Activated B cell treated with CpG ODN at 0.5 μM for 24 hours (primary cell): ENCODE measurements at places on chromosomes 5 and 9.
A peak's percentile ranks its signal among the peaks of the same experiment; 100 is the strongest.

GRCh38 chr5:142640316-142641005 is 45.4 kb downstream of the FGF1 start:
- H3K27me3 ChIP-seq = peaks cover 22% of the 10 kb centered on the region
- no peak overlapping the region for H3K4me3 ChIP-seq
- no peak overlapping the region for H3K27ac ChIP-seq

DNA sequence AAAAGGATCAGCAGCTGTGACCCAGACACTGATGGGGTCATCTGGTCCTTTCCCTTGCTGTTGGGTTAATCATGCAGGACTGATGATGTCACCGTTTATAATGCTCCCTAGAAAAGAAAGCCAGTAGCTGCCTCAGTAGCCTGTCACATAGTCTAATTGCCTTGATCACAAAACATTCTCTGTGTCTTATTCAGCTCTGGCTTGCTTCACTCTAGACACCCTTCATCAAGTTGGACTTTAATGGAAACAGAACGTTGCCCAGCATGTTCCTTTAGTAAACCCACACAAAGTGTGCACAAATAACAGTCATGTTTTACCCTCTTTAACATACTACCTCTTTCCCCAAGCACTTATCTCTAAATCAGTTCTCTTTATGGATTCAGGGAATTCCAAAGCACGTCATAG is 170.8 kb downstream of the SGCD start:
- H3K27me3 ChIP-seq = no peaks in the 10 kb centered on the region
- no peak for DNase-seq
- H3K4me1 ChIP-seq = no peaks in the 10 kb centered on the region
- H3K4me3 ChIP-seq = no peak overlapping the region
- H3K27ac ChIP-seq = no peak overlapping the region
- no peaks in the 10 kb centered on the region for H3K36me3 ChIP-seq

- H3K27me3 ChIP-seq = peaks cover 7% of the 10 kb centered on the region
- H3K4me1 ChIP-seq = peaks cover 22% of the 10 kb centered on the region
- DNase-seq = no peak
- no peaks in the 10 kb centered on the region for H3K36me3 ChIP-seq
Measured at GRCh38 chr9:77935974-77936373, 95.6 kb downstream of the GNAQ start.

- H3K4me1 ChIP-seq = peaks cover 24% of the 10 kb centered on the region
- no peak overlapping the region for H3K27ac ChIP-seq
- no peak overlapping the region for H3K4me3 ChIP-seq
- DNase-seq = no peak
- H3K36me3 ChIP-seq = peaks cover 73% of the 10 kb centered on the region
- H3K27me3 ChIP-seq = no peaks in the 10 kb centered on the region
Measured at GRCh38 chr9:7146582-7146981, 388.8 kb downstream of the KDM4C start.

GRCh38 chr5:154368041-154368800 is 77.6 kb upstream of the SAP30L start:
- no peaks in the 10 kb centered on the region for H3K4me1 ChIP-seq
- peaks cover 52% of the 10 kb centered on the region for H3K36me3 ChIP-seq
- no peaks in the 10 kb centered on the region for H3K27me3 ChIP-seq

GRCh38 chr5:38046103-38046502 is 206.3 kb upstream of the GDNF start:
- H3K27ac ChIP-seq = no peak overlapping the region
- H3K36me3 ChIP-seq = no peaks in the 10 kb centered on the region
- no peak for DNase-seq
- H3K27me3 ChIP-seq = no peaks in the 10 kb centered on the region
- H3K4me3 ChIP-seq = no peak overlapping the region

GRCh38 chr9:131809941-131810344 is 70.1 kb upstream of the RAPGEF1 start:
- no peak overlapping the region for H3K27ac ChIP-seq
- no peak overlapping the region for H3K4me3 ChIP-seq
- no peak for DNase-seq

DNA sequence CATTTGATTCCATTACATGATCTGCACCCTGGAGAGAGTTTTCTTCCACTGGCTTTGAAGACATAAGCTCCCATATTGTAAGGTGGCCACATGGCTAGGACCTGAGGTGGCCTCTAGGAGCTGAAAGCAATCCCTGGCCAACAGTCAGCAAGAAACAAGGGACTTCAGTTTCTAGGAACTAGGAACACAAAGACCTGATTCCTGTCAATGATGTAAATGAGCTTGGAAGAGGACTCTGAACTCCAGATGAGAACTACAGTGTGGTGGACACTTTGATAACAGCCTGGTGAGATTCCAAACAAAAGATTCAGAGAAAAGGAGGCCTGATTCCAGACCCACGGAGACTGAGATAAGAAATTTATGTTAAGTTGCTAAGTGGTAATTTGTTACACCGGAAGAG is 129.0 kb downstream of the MCTP1 start:
- H3K27me3 ChIP-seq = no peaks in the 10 kb centered on the region
- DNase-seq = no peak
- no peaks in the 10 kb centered on the region for H3K36me3 ChIP-seq
- peaks cover 3% of the 10 kb centered on the region for H3K4me1 ChIP-seq
- no peak overlapping the region for H3K27ac ChIP-seq

GRCh38 chr9:118330191-118330986 is 626.2 kb downstream of the TLR4 start:
- no peak overlapping the region for H3K27ac ChIP-seq
- H3K36me3 ChIP-seq = no peaks in the 10 kb centered on the region
- H3K27me3 ChIP-seq = no peaks in the 10 kb centered on the region
- H3K4me3 ChIP-seq = no peak overlapping the region
- no peak for DNase-seq

DNA sequence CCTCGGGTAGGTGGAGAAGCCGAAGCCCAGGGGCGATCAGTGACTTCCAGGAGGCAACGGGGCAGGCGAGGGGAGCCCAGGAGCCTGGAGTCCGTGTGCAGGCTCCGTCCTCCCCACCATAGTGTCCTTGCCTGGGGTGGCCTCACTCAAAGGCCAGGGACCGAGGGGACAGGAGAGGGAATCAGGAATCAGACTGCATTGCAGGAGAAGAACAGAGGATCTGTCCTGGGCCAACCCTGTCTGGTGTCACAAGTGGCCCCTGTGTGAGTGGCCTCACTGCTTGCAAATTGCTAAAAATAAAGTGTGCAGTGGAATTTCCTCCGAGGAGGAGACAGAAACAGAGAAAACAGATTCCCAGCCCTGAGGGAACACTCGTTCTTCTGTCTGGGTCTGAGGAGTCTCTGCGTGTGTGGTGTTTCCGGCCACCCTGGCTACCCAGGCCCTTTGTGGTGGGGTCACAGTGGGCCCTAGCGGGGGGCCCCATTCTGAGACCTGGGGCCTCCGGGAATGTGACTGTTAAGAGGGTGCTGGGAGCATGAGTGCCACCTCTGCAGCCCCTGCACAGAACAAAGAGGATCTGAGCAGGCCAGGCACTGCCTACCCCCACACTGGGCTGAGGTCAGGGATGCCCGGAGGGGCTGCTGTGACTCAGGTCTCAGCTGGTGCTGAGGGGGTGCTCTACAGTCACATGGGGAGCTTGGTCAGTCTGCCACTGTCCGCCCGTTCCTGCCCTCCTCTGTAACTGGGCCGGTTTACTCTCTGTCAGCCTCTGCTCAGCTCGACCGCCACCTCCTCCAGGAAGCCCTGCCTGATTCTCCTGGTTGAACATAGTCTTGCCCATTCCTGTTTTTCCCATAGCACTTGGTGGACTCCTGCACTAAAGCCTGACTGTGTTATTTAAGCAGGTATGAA is 7.4 kb downstream of the TRAF1 start:
- peaks cover 91% of the 10 kb centered on the region for H3K36me3 ChIP-seq
- no peak for DNase-seq
- H3K27ac ChIP-seq = peak overlapping the region; percentile 99
- H3K4me3 ChIP-seq = peak overlapping the region; percentile 87
- H3K27me3 ChIP-seq = no peaks in the 10 kb centered on the region

GRCh38 chr5:58148254-58148775 is 311.6 kb downstream of the PLK2 start:
- no peak overlapping the region for H3K27ac ChIP-seq
- no peaks in the 10 kb centered on the region for H3K27me3 ChIP-seq
- no peaks in the 10 kb centered on the region for H3K4me1 ChIP-seq
- no peaks in the 10 kb centered on the region for H3K36me3 ChIP-seq
- no peak for DNase-seq

DNA sequence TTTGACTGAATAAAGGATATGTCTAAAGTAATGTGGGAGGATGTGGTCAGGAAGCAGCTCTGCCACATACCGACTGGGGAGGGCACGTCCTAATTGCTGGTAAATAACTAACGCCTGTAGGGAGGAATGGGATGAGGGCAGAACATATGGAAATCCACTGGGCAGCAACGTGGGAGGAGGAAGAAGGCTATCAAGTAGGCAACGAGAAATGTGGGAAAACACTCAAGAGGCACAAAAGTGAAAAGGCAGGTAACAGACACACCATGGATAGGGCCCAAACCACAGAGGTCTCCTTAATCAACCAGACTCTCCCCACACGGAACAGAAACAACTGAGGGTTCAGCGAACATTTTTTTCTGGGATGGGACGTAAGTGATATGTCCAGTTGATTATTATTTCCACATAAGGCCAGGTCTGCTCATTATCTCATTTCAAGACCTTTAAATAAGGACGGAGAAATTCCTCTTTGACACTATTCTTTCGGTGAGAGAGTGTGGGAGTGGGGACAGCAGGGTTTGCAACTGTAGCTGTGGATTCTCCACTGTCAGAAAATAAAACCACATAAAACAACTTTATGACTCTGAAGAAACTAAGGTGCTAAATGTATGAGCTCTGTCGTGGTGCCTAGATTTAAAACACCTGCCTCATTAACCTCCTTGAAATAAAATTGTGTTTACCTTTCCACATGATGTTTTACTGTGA is 17.0 kb downstream of the IARS1 start:
- H3K4me1 ChIP-seq = no peaks in the 10 kb centered on the region
- no peak overlapping the region for H3K4me3 ChIP-seq
- H3K27ac ChIP-seq = no peak overlapping the region
- no peaks in the 10 kb centered on the region for H3K27me3 ChIP-seq
- DNase-seq = no peak

- no peak overlapping the region for H3K4me3 ChIP-seq
- peaks cover 2% of the 10 kb centered on the region for H3K27me3 ChIP-seq
- no peak overlapping the region for H3K27ac ChIP-seq
- H3K4me1 ChIP-seq = no peaks in the 10 kb centered on the region
- no peaks in the 10 kb centered on the region for H3K36me3 ChIP-seq
- DNase-seq = no peak
Measured at GRCh38 chr5:38757451-38758245, 88.2 kb upstream of the OSMR start.

DNA sequence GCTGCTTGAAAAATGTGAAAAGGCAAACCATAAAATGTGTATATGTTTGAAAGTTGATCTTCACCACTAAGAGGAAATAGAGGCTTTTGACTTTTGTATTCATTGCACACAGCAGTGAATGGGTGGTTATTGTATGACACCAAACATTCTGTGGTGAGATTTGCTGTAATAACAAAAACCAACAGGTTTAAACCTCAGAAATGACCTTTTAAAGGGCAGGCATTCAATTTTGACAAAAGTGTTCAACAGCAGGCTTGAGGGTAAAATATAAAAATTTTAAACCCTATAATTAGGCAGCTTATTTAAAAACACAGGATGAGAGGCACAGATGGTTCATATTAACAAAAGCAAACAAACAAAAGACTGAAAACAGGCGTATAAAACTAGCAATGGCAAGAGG is 128.1 kb upstream of the NUDT12 start:
- no peaks in the 10 kb centered on the region for H3K27me3 ChIP-seq
- no peak overlapping the region for H3K27ac ChIP-seq
- no peaks in the 10 kb centered on the region for H3K36me3 ChIP-seq
- DNase-seq = no peak
- H3K4me1 ChIP-seq = no peaks in the 10 kb centered on the region

- no peak for DNase-seq
- peaks cover 3% of the 10 kb centered on the region for H3K27me3 ChIP-seq
- no peak overlapping the region for H3K27ac ChIP-seq
- no peaks in the 10 kb centered on the region for H3K4me1 ChIP-seq
Measured at GRCh38 chr5:107541400-107541799, 129.3 kb downstream of the EFNA5 start.

DNA sequence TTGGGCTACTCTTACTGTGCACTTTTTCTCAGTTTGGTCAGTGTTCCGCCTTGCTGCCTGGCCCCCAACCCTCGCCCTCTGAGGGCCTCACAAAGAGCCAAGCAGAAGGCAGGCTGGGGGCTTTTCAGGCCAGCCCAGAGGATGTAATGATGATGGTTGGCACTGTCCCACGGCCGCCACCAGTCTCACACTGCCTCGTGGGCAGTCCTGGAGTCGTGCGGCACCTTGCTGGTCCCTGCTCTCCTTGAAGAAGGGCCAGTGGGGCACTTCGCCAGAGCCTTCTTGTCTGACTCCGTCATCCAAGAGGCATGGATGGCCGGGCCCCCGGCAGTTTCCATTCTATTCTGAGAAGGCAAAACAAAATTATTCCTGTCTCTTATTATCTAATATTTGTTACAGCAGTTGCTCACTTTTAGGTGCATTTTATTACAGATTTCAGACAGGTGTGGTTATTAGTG is 21.0 kb downstream of the TENT4A start:
- peaks cover 84% of the 10 kb centered on the region for H3K4me1 ChIP-seq
- DNase-seq = no peak
- H3K36me3 ChIP-seq = peaks cover 39% of the 10 kb centered on the region
- peak overlapping the region; percentile 83 for H3K27ac ChIP-seq
- no peaks in the 10 kb centered on the region for H3K27me3 ChIP-seq

DNA sequence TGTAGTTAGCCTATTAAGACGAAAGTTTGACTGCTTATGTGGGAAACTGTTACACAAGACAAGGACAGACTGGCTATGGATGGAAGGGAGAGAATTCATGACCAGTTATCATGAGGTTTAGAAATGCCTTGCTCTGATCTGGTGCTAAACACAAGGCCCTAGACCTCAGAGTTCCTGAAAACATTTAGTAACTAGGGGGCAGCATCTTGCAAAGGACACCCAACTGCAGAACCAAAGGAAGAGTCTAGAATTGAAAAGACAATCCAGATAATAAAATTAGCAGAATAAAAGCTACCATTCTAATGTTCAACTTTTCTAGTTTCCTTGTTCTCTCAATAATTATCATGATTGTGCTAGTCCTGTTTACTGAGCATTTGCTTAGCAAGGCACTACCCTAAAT is 130.5 kb upstream of the GPR151 start:
- no peaks in the 10 kb centered on the region for H3K36me3 ChIP-seq
- H3K4me3 ChIP-seq = no peak overlapping the region
- H3K27ac ChIP-seq = no peak overlapping the region
- no peaks in the 10 kb centered on the region for H3K27me3 ChIP-seq
- no peak for DNase-seq

DNA sequence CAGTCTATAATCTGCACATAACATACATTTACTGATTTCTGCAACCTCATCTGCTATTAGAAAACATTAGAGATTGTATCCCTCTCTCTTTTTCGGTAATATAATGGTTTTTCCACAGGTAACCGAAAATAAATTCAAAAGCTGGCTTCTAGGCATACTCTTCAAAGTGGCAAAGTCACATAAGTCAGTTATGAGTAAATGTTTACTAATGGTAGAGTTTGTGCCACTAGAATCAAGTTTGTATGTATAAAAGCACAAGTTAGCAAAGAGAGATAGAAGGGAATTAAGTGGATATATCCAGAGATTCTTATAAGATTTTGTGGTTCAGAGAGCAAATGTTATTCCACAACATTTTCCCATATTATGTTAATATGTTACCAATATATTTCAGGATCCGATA is 86.9 kb downstream of the MYO10 start:
- no peaks in the 10 kb centered on the region for H3K36me3 ChIP-seq
- no peak overlapping the region for H3K27ac ChIP-seq
- H3K4me1 ChIP-seq = no peaks in the 10 kb centered on the region
- no peak overlapping the region for H3K4me3 ChIP-seq

GRCh38 chr5:125835293-125836172 is 587.7 kb upstream of the GRAMD2B start:
- peaks cover 6% of the 10 kb centered on the region for H3K27me3 ChIP-seq
- H3K36me3 ChIP-seq = no peaks in the 10 kb centered on the region
- DNase-seq = no peak
- no peak overlapping the region for H3K4me3 ChIP-seq
